SHP77 (cell line): ENCODE measurements at places on chromosomes 7 and 10.

- DNase-seq, result no peak
These were observed 2.1 kb downstream of the FAM170B start for GRCh38 chr10:49131507-49132361.

DNA sequence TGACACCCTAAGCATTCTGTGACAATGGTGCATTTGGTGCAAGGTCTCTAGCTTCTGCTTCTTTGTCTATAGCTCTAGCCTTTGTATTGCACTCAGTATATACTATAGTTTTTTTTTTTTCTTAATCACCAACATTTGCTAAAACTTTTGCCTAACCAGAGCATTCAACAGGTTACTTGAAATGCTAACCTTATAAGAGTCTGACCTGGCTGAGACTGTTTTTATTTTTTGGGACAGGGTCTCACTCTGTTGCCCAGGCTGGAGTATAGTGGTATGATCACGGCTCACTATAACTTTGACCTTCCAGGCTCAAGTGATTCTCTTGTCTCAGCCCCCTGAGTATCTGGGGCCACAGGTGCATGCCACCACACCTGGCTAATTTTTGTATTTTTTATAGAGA lies 92.4 kb downstream of the ZNF365 start:
- no peak for DNase-seq

GRCh38 chr10:122010405-122011050 lies 21.6 kb downstream of the TACC2 start:
- no peak for DNase-seq

GRCh38 chr7:116524609-116525297 lies at the start of gene CAV1:
Gene CAV1, plus strand, starts transcription at chr7:116525036. Its CDS starts 27 bp downstream, at chr7:116525063.
- DNase-seq, result no peak

DNA sequence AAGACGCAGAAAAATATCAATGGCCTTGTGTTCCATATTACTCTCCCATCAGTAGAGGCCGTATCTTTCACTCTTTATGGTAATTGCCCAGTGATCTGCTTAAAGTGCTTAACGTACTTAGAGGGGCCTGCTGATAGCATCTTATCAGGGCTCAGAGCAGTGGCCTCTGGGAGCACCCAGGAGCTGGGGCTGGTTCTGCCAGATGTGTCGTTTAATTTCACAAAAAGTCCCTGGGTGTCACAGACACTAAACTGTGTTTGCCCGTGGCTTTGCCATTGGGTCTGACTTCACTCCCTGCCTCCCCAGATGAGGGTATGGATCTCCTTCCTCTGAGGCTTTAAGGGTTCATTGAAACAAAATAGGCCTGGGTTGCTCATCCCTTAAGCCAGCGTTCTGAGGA lies 435.3 kb downstream of the GATA3 start:
- no peak for DNase-seq

DNA sequence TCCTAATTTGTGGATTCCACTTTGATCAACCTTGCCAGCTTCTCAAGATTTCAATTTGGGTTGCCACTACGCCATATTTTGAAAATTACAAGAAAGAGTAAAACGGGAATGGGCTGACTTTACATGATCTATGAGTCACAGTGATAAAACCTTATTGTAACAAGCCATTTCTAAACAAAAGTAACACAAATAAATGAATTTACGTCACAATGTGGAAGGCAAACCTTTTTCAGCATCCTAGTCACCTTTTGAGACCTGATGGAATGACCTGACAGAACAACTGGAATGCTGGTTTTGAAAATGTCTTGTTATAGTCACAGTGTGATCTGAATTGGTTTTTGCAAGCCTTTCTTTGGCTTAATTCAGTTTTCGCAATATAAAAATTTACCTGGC lies 85.9 kb downstream of the CDK6 start:
- DNase-seq, result no peak

DNA sequence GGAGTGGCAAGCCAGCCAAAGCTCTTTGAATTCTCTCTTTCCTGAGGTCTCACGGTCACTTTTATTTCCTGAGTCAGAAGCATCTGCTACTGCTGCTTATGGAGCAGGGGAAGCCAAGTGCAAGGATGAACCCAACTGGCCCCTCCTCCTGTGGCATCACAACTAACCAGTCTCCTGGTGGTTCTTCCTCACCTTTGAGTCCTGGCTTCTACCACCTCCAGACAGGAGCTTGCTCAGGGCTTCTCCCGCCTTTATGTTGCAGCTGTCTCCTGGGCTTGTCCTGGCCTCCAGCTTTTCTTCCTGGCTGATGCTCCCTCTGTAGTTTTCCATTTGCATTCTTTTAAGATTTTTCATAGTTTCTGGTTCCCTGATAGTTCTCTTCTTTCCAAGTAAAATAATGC lies 349.7 kb upstream of the NRP1 start:
- no peak for DNase-seq

GRCh38 chr7:988426-988911 lies 5.5 kb downstream of the CYP2W1 start:
- no peak for DNase-seq

DNA sequence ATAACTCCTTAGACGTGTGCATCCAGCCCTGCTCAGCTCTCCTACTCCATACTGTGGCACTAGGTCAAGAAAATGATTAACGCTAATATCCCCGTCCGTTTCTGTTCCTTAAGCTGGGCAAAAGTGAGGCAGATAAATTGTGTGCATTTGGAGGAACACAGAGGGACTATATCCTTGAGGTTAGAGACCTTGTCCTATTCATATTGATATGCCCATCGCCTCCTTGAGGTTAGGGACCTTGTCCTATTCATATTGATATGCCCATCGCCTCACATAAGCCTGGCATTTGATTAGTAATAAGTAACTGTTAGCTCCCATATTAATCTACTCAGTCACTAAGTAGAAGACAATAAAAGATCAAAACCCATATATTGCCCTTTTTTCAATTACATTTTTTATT lies 12.9 kb upstream of the TAX1BP1 start:
- no peak for DNase-seq

GRCh38 chr10:91909117-91909677 lies at the start of gene FGFBP3:
Gene FGFBP3, minus strand, starts transcription at chr10:91909486. Its CDS starts 517 bp downstream, at chr10:91908969.
- peak; percentile 41 for DNase-seq

- no peak for DNase-seq
These were observed 24.4 kb downstream of the ASNS start for GRCh38 chr7:97847791-97848190.

DNA sequence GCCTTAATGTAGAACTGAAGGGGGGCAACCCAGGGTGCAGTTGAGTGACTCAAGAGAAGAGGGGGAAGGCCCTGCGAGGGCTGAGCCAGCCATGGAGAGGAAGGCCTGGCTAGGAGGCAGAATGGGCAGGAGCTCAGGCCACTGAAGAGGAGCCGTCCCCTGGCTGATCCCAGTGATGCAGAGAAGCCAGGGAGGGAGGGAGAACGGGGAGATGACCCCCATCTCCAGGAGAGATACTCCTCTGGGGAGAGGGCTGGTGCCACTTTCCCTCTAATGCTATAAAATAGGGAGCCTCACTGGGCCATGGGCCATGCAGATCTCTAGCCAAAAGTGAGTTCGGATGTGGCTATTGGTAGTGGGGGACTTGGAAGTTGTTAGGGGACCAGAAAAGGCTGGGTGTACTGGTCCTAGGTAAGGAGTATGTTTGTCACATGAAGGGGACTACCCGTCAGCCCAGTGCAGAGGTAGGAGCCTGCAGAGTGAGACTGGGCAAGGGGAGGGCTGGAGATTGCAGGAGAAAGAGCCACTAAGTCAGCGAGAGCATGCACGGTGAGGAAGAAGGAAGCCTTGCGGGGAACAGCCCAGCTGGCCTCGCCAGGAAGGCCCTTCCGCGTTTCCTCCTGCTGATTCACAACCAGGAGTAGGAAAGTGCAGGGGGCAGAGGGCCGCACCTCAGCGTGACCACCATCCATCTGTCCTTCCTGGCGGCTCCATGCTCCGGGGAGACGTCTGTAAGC lies 347.6 kb downstream of the TCERG1L start:
- no peak for DNase-seq

- no peak for DNase-seq
These were observed 8.7 kb upstream of the TTYH3 start for GRCh38 chr7:2622869-2623697.

- DNase-seq, result no peak
These were observed 7.9 kb downstream of the SH2B2 start for GRCh38 chr7:102294589-102294988.

GRCh38 chr10:5018134-5018533 lies 14.5 kb upstream of the AKR1C2 start:
- no peak for DNase-seq

- no peak for DNase-seq
These were observed 21.0 kb downstream of the ITPRIP start for GRCh38 chr10:104317269-104317710.

DNA sequence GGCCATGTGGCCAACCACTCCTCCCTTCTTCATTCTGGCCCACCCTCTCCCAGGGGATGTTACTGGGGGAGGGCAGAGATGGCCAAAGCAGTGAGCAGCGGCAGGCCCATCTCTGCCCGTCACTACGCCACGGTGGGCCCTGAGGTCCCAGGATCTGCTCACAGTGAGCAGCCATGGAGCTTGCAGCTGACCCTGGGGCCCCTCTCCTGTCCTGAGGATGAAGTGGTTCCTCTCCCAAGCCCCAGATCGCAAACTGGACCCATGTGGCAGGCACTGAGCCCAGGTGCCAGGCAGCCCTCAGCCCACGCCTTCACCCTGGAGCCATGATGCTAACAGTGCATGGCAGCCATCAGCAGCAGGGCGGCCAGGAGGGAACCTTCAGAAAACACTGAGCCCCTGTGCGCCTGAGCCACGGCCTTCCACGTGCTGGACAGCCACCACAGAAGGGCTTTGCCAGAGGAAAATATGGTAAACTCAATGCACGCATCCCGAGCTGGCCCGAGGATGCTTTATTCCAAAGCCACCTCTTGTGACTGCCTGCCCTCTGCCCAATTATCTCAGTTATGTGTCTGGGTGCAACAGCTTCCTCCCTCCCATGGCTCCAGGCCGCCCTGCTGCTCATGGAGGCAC lies 485.7 kb downstream of the PTPRN2 start:
- DNase-seq, result no peak

- no peak for DNase-seq
These were observed 76.5 kb downstream of the AUTS2 start for GRCh38 chr7:69674701-69675182.

DNA sequence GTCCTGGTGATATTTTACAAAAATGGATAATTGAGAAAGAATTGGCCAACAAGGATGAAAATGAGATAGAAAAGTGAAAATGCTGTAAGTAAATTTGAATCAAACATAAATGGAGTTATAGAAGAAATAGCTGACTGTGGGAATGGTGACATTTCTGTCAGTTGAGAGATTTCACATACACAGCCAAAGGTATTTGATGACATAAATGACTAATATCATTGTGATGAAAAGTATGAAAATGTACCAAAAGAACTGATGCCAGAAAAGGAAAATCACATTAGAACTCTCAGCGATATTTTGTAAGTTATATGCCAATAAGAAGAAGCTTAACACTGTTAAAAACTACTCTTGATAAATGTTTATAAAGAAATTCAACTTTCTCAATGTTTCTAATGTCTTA lies 54.9 kb downstream of the TFPI2 start:
- DNase-seq, result no peak

GRCh38 chr10:76302961-76303630 lies 871.7 kb downstream of the LRMDA start:
- no peak for DNase-seq

DNA sequence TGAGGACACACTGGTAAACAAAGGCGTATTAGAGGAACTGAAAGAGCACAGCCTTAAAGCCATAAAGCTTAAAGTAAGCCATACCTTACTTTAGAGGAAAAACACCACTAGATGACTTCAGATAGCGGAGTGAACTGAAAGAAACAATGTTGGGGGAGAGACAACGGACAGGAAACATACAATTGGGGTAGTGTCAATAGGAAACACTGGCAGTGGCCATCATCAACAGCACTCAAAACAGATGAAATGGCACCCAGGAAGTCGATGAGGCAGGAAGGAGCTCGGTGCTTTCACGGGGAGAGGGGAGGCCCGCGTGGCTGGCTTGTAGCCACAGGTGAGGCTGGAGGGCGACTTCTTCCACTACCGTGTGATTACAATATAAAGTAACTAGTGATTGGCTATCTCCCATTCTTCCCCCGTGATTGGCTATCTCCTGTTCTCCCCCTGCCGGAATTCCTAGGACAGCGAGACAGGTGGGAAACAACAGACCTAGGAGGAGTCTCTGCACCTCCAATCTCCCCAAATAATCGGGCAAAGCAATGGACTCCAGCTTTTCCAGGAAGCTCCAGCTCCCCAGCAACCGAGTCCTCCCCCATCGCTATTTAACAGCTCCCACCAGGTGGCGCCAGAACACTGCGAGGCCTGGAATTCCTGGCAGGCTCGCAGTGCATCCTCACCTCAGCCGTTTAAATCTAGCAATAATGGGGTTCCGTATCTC lies 2.4 kb upstream of the TAS2R38 start:
- DNase-seq, result peak; percentile 67

- DNase-seq, result no peak
These were observed 70.6 kb downstream of the ZPBP start for GRCh38 chr7:50022451-50022850.

- DNase-seq, result no peak
These were observed 380.9 kb downstream of the LRRTM3 start for GRCh38 chr10:67306588-67307205.

- DNase-seq, result no peak
These were observed 231.3 kb upstream of the CELF2 start for GRCh38 chr10:10786109-10787090.

DNA sequence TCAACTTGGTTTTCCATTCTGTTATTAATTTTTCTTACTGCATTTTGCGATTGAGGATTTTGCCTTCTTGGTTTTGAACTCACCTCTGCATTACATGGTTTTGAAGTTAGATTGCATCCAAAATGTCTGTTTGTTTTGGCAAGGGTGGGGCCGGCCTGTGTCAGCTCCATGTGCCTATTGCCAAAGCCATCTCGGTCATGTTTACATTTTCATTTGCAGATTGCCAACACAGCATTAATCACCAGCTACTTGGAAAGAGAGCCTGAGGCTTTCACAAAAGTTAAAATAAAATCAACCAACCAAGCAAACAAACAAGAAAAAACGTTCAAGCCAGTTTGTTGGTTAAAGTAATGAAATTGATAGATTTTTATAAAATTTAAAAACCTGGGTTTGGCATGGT lies 695.8 kb downstream of the TYW1 start:
- DNase-seq, result no peak

DNA sequence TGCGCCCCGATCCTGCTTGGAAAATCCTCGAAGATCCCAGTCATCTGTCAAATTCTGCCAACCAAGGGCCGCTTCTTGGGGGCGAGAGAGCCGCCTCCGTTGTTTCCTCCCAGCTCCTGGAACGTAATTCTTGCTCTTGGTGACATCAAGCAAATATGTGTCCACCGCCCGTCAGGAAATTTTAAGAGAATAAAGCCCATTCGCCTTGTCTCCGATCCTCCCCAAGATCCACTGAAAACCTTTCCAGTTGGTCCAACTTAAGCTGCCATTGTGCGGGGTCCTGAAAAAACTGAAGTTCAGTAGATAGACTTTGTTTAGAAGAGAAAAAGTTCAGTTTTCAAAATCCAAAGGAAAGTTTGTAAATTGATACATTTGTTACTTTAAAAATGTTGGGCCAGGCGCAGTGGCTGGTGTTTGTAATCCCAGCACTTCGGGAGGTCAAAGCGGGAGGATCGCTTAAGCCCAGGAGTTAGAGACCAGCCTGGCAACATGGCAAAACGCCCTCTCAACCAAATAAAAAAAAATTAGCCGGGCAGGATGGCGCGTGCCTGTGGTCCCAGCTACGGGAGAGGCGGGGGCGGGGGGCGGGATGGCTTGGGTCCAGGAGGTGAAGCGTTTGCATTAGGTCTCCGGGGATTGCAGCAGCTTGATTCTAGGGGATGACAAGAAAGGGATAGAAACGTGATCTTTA lies 1.0 kb upstream of the ZNF800 start:
- DNase-seq, result peak; percentile 43
